ENCODE measurements at places on chromosomes 11 and 22.

- no peak for DNase-seq
These were observed 27.0 kb upstream of the MOB2 start for GRCh38 chr11:1513326-1514296.

DNA sequence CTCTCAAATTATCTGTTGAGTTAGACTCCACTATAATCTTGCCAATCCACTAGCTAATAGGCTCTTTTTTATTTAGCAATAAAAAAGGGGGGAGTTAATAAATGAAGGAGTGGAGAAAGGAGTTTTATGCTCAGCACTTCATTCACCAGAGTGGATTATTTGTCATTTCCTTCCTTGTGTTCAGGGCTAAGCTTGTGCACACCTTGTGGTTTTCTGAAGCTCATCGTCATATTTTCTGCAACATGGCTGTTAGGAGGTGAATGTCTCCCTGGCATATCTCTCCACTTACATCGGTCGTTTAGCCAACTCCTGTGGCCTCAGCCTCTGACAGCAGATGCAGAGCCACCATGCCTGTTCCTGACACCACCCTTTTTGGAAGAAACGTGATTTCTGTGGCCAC is 83.9 kb upstream of the MTNR1B start:
- DNase-seq = no peak

DNA sequence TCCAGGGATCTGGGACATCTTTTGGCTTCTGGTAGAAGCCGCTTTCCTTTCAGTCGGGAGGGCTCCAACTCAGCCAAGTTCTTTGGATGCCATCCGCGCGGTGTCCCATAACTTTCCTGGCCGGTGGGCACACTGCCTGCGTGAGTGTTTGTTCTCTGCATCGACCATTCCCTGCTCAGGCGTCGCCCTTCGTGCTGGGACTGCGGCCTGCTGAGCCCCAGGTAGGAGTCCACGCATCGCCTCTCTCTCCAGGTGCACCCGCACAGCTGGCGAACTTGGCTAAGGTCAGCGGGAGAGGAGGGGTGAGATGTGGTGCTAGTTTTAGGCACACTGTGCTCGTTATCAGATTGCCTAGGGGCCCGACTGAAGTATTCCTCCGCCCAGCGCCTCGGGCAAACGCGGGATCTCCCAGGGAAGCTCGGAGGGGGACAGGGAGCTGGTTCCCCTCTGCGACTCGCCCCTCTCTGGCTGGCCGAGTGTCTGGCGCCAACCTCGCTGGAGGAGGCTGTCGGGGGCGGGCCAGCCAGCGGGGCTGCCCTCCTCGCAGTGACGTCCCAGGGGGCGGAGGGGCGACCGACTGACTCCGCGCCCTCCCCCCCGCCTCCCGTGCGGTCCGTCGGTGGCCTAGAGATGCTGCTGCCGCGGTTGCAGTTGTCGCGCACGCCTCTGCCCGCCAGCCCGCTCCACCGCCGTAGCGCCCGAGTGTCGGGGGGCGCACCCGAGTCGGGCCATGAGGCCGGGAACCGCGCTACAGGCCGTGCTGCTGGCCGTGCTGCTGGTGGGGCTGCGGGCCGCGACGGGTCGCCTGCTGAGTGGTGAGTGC is at the start of gene LAYN:
Gene LAYN (plus strand): TSS at position 607 of the 823 bp plus-strand sequence. CDS start 124 bp downstream, at position 731.
- no peak for DNase-seq

DNA sequence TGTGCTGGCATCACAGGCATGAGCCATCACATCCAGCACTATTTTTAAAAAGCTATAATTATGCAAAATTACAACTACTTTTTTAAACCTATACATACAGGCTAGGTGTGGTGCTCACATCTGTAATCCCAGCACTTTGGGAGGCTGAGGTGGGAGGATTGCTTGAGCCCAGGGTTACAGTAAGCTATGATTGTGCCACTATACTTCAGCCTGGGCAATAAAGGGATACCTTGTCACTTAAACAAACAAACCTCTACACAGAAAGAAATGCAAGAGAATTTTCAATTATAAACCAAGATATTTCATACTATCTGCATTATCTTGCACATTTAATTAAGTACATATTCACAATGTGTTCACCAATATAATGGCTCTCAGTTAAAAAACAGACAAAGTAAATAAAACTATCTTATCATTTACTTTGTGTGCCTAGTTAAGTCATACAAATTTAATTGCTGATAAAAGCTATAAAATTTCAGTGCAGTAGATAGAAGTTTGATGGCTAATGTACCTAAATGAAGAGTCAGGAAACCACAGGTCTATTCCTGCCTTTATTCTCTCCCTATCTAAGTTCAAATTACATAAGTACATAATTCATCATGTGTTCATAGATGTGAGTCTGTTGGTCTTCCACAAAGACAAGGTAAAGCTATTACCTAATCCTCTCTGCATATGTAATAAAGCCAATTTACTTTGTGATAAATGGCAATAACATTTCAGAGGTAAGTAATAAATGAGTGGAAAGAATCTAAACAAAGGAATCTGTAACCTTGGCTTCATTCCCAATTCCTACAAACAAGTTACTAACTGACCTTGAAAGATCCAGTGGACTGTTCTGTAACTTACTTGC is 9.0 kb upstream of the RDX start:
- DNase-seq = no peak

GRCh38 chr11:14224395-14224794 is 134.6 kb downstream of the RRAS2 start:
- DNase-seq = no peak

GRCh38 chr11:132683602-132684001 is 848.7 kb downstream of the OPCML start:
- DNase-seq = no peak

- DNase-seq = no peak
These were observed 287.3 kb upstream of the MTNR1B start for GRCh38 chr11:92682136-92682535.

DNA sequence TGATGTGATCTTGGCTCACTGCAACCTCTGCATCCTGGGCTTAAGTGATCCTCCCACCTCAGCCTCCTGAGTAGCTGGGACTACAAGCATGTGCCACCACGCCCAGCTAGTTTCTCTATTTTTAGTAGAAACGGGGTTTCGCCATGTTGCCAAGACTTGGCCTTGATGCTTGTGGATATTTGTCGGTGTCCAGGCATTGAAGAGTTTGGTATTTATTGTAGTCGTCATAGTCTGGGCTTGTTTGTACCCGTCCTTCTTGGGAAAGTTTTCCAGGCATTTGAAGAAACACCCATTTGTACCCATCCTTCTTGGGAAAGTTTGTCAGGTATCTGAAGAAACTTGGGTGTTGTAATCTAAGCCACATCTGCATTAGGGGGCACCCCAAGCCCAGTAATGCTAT is 28.7 kb downstream of the FCHSD2 start:
- no peak for DNase-seq

- no peak for DNase-seq
These were observed at the start of gene HORMAD2 for GRCh38 chr22:30079952-30080533. HORMAD2 (plus strand) TSS chr22:30080464; CDS start chr22:30093953, 13,489 bp downstream.

- DNase-seq = no peak
These were observed 1029.9 kb downstream of the BRD1 start for GRCh38 chr22:48797731-48798130.
